ENCODE measurements at places on chromosomes 5 and 9.
A peak's percentile ranks its signal among the peaks of the same experiment; 100 is the strongest.

- DNase-seq = no peak
Measured at GRCh38 chr9:74117731-74118130, 379.4 kb upstream of the RORB start.

DNA sequence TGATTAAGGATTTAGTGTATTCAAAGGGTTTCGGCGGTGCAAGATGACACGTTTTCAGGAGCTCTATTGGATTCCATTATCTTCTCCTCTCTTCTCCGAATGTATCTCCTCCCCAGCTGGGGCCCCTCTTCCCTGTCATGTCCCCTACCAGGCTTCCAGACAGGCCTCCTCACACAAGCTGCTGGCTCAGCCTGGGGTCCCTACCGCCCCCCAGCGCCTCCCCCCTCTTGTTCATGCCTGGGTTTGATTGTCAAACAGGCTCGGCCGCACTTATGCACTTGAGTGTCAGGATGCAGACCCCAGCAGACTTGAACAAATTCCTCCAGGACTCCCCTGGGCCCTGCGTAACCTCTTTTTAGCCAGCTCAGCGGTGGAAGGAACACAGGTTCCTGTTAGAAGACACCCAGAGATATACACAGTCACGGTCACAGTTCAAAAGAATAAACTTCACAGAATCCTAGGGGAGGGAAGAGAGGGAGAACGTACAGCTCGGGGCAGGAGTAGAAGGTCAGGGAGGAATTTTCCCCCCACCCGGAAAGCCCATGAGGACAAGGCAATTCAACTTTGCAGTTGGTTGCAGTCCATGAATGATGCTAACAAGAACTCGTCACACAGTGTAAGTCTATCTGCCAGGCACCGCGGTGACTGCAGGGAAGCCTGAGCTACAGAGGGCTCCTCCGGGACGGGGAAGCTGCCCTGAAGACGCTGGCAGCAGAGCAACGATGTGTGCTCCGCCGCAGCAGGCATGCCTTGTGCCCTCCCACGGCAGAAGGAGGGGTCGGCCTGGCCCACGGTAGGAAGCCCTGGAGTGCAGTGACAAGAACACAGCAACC is 560.0 kb downstream of the BNC2 start:
- DNase-seq = no peak

GRCh38 chr9:7892975-7893374 is 93.4 kb upstream of the DMAC1 start:
- no peak for DNase-seq

DNA sequence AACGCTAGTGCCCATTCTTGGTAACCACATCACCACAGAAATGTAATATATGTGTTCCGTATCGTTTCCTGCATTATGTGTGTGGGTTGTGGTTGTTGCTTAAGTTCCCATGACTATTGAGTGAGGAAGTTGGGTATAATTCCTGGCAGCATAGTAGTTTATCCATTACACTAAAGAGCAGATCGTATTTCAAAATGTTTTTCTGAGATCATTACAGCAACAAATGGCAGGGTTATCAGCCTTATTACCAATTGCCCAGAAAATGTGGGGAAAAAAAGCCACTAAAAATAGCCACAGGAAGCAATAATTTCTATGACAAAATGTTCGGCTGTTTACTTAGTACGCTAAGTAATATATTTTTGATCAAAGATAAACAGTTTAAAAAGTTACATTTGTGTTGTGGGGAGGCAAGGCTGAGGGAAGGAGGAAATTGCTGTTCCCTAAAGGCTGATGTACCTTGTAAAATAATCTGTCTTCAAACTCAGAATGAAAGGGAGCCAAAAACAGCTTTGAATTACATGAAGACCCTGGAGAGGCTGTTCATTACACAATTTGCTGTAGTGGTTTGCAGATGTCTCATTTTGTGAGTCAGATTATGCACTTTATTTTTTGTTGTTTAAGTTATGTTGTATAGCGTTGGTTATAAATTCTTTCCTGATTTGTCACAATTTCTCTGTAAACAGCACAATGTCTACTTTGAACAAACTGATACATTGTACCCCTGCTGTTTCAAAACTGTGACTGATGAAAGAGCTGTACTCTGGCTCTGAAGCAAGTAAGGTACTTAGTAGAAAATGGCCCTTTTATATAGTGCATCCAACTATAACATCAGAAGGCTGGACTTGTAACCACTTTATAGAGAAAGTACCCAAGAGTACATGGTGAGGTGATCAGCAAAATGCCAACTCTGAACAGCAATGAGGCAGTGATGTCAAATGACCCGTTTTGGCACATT is 1028.5 kb downstream of the NR2F1-AS1 start:
- DNase-seq = no peak

DNA sequence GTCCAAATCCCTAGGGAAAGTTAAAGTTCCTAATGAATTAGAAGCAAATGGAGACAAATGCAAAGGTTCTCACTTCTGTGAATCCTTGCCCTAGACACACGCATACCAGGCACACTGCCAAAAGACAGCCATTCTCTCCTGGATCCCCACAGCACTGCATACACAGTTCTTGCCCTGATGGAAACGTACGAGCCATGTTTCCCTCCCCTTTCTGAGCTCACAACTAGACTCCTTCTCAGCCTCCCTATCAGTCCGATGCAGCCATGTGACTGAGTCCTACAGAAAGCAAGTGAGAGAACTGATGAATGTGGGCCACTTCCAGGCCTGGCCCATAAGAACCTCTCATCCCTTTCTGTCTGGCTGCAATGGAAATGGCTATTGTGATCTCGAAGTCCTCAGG is 92.0 kb downstream of the ZNF608 start:
- no peak for DNase-seq

GRCh38 chr9:124198948-124199347 is 58.8 kb upstream of the NEK6 start:
- DNase-seq = no peak

- no peak for DNase-seq
Measured at GRCh38 chr5:133565993-133566392, 46.3 kb downstream of the FSTL4 start.

DNA sequence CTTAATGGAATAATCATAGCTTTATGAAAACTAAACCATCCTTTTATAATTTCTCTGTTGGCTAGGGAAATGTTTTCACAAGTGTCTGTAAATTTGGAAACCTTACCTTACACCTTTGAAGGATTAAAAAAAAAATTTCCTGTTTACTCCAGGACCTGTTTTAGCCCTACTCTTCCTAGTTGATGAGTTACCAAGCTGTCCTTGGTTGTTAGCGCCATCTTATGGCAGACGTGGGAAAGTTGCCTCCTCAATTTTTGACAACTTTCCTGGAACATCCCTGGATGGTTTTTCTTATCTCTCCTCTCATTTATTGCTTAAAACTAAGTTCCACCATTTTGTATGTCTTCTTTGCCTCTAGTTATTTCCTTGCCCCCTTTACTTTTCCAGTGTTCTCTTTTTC is 25.7 kb downstream of the ZSWIM6 start:
- DNase-seq = no peak

GRCh38 chr5:142325725-142326479 is 1.1 kb upstream of the SPRY4 start:
- DNase-seq = no peak

- DNase-seq = no peak
Measured at GRCh38 chr5:26761045-26761444, 277.3 kb downstream of the CDH9 start.

DNA sequence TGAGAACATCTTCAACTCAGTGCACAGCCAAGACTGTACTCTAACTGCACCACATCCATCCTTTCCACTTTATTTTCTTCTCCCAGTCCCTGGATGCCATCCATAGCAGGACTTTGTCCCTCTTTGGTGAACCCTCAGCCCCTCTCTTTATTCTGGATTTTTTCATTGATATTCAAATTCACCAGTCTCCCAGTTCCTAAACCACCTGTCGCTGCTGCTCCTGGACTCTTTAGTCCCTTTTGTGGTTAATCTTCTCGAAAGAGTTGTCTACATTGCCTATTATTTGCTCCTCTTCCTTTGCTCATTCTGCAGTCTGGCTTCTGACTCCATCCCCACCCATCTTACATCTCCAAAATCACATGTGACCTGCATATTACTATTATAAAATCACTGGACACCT is 59.4 kb upstream of the ZSWIM6 start:
- no peak for DNase-seq

GRCh38 chr5:72160959-72161358 is 53.7 kb downstream of the MAP1B start:
- no peak for DNase-seq

GRCh38 chr5:172730981-172731679 is 39.9 kb downstream of the DUSP1 start:
- no peak for DNase-seq

DNA sequence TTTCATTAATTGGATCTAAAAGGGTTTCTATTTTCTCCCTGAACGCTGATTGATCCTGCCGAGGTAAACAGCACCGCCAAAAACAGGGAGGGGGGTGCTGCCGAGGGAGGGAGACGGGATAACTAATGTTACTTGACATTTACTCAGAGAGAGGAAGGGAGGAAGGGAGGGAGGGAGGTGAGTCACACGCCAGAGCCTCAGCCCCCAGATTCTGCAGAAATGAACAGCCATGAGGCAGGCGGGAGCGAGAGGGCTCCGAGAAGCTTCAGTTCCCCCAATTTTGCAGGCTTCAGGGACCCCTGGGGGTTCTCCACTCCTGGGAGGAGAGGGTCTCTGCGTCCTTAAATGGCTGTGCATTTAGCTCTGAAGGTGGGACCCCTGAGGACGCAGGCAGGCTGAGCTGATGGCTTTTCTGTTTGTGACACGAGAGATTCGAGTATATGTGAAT is 59.1 kb upstream of the IER5L start:
- no peak for DNase-seq

- DNase-seq = no peak
Measured at GRCh38 chr9:122286764-122287163, 22.1 kb downstream of the MRRF start.

DNA sequence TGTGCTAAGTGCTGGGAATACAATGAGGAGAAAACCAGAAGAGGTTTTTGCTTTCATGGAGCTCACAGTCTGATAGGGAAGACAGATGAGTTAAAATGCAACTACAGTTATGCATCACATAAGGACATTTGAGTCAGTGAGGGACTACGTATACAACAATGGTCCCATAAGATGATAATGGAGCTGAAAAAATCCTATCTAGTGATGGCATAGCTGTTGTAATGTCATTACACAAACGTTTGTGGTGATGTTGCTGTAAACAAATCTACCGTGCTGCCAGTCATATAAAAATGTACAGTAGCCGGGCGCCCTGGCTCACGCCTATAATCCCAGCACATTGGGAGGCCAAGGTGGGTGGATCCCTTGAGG is 110.1 kb upstream of the RAD23B start:
- no peak for DNase-seq

GRCh38 chr9:86947146-86948073 is at the start of gene GAS1:
Gene GAS1, minus strand, starts transcription at chr9:86947506. Its CDS starts 727 bp downstream, at chr9:86946779.
- DNase-seq = peak; percentile 62

GRCh38 chr9:22383718-22384117 is 62.9 kb upstream of the DMRTA1 start:
- no peak for DNase-seq

DNA sequence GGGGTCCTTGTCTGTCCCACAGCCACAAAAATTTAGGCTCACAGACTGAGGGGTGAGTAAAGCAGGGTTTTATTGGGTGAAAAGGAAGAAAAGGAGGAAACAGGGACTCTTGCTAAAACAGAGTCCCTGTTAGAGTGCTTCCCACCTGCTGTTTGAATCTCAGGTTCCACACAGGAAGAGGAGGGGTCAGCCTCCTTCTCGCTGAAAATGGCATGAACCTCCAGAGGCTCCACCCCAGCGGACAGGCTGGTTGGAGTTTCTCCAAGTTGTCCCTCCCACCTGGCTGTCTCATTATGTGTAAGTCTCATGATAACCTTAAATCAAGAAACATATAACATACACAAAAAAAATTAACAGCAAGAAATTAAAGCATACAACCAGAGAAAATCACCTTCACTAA is 28.3 kb upstream of the UHRF2 start:
- DNase-seq = no peak

DNA sequence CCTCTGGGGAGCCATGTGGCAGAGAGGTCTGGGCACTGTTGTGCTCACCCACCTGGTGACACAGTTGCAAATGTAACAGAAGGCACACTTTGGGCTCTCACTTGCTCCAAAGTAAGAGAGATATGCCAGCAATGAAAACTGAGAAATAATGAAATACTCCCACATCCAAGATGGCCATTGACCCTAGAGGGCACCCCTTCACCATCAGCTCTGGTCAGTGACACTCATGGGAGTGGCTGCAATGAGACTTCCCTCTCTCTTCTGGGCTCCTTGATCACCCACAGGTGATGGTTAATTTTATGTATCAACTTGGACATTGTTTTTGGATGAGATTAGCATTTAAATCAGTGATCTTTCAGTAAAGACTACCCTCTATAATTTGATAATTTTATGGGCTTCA is 248.4 kb downstream of the CDH12 start:
- DNase-seq = no peak

- DNase-seq = no peak
Measured at GRCh38 chr5:149793256-149793550, 63.1 kb downstream of the PPARGC1B start.

GRCh38 chr5:50667653-50668595 is 1.5 kb downstream of the PARP8 start:
- peak; percentile 82 for DNase-seq

DNA sequence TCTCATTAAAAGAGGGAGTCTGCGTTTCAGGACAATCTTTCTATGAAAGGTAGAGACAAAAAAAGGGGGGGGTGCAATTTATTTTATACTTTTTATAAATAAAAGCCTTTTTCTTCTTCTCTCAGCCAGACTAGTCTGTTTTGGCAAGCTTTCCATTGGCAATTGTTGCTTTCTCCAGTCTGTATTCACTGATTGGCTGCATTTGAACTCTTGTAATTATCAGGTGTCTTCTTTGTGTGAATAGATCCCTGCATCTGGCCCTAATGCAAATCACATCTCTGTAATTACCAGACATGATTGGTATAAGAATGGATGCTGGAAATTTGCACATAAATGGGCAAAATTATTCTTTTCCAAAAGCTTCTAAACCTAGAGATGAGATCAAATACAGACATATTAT is 7.6 kb upstream of the EQTN start:
- no peak for DNase-seq

DNA sequence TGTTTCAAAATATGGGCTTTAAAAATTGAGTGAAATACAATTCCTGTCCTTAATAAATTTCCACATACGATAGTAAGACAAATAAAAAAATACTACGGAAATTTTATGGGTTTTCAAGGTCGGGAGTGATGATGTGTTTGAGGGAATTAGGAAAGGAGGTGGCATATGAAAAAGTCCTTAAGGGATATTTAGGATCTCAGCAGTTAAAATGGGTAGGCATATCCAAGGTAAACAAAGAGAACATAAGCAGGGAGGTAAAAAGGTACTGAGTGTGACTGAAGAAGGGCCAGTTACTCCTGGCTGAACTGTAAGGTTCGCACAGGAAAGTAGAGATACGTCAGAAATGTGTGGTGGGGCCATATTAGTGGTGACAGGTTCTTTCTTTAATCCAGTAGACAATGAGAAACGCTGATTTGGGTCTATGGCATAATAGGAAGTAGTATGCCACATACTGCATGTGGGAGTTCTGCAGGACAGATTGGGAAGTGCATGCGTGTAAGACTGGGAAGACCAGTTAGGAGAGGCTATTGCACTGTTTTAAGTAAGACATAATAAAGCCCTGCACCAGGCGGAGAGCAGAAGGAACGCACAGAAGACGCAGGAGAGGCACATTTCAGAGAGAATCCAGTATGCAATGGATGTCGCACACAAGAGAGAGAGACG is 937 bp upstream of the HMGCR start:
- peak; percentile 56 for DNase-seq

Measured in GM20000 (cell line).